ENCODE measurements at places on chromosomes 7 and 10.

DNA sequence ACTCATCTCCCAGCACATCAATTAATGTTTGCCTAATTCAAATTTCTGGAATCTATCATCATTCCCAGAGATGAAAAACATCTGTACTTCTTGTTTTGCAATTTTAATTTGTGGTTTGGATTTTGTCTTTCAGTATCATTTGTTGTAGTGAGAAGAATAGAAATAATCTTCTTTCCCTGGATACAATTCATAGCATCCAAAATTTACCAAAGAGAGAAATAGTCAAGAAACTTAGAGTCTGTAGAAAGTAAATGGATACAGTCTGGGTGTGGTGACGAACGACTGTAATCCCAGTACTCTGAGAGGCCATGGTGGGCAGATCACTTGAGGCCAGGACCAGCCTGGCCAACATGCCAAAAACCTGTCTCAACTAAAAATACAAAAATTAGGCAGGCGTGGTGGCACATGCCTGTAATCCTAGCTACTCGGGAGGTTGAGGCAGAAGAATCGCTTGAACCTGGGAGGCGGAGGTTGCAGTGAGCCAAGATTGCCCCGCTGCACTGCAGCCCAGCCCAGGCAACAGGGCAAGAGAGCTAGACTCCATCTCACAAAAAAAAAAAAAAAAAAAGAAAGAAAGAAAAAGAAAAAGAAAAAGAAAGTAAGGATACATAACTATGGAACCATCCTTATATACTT, 193.0 kb downstream of the RELN start:
- DNase-seq: no peak

GRCh38 chr10:113705344-113705652, 25.6 kb downstream of the CASP7 start:
- no peak for DNase-seq

GRCh38 chr7:137304624-137305235, 38.8 kb downstream of the PTN start:
- no peak for DNase-seq

DNA sequence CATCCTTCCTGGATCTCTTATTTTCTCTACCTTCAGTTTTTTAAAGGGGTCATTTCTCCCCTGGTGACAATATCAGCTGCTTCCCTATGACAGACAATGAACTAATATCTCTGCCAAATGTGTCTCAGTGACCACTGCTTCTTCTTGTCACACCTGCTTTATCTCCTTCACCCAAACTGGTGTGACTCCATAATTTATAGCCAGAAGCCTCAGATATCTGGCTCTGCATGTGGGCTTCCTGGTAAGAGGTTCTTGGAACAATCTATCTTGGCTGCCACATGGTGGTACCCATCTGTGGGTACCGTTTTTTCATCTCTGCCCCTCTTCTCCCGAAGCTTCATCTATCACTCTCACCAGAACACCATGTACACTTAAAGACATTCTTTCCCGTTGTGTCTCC, 37.0 kb downstream of the CPVL start:
- DNase-seq: no peak

GRCh38 chr7:2869981-2870380, 25.9 kb upstream of the GNA12 start:
- no peak for DNase-seq

DNA sequence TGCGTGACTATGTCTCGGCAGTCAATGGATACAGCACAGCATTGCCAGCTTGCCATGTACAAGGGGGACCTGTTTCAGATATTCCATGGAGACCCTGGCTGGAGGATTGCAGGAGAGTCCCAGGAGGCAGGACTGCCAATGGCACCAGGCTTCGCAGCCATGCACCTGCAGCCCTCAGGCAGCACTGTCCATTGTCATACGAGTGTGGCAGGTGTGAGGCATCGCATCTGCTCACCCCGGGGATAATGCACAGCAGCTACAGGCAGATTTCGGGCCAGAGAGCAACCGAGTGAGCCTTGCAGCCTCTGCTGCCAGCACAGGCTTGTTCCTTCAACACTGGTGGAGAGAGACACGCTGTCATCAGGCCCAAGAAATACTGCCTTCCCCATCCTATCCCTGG, 415.1 kb downstream of the PAXIP1 start:
- DNase-seq: no peak

- no peak for DNase-seq
Observed at GRCh38 chr7:135653340-135654080, 8.8 kb upstream of the STMP1 start.

DNA sequence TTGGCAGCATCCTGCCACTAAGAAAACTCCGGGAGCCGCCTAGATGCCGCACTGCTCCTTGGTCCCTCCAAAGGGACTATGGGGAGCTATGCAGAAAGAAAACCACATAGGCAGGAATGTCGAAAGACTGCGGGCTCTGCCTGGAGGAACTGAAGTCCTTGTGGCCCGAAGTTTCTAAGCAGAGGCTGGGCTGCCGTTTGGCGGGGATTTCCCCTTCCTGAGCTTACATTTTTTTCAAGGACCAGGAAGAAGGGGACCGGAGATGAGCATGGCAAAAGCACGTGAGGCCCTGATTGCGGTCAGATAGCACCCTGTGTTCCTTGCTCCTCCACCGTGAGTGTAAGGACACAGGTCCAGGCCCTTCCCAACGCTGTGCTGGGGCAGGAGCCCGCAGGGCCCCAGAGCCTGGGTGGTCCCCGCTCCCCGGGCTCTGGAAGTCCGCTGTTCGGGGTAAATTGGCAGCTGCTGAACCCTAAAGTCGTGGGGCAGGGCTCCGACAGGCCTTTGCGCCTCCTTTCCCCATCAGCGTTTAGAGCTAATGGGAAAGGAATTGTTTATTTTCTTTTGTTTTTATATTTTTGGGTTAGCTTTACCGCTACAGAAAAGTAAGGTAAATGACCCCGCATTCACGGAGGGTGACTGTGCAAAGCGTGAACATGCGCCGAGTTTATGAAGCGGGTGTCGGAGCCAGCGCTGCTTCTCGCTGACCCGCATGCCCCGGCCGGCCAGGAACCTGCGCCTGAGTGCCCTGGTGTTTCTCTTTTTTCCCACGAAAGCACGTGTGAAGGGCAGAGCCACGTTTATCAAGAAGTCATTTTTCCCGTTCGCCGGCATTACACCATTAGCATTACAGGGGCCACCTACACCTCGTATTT, 356.5 kb upstream of the ZNF32 start:
- no peak for DNase-seq

GRCh38 chr7:87435546-87435945, 39.9 kb downstream of the ABCB4 start:
- no peak for DNase-seq

DNA sequence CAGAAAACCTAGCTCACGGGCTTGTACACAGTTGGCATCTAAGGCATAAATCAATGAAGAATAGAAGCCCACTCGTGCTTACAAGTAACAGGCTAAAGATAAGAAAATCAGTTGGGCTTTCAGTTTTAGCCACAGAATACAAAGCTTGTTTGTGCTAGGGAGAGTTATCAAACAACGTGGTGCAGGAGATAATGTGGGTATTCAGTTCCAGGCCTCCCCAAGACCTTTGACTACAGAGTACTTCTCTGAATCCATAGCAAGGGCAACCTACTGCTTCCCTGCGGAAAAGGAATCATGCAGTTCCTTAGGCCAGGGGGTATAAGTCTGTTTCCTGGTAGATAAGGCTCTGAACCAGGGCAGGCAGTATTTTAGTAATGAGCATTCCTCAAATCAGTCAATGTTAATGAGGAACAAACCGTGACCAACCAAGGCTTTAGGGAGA, 219.5 kb upstream of the CSTF2T start:
- DNase-seq: no peak

DNA sequence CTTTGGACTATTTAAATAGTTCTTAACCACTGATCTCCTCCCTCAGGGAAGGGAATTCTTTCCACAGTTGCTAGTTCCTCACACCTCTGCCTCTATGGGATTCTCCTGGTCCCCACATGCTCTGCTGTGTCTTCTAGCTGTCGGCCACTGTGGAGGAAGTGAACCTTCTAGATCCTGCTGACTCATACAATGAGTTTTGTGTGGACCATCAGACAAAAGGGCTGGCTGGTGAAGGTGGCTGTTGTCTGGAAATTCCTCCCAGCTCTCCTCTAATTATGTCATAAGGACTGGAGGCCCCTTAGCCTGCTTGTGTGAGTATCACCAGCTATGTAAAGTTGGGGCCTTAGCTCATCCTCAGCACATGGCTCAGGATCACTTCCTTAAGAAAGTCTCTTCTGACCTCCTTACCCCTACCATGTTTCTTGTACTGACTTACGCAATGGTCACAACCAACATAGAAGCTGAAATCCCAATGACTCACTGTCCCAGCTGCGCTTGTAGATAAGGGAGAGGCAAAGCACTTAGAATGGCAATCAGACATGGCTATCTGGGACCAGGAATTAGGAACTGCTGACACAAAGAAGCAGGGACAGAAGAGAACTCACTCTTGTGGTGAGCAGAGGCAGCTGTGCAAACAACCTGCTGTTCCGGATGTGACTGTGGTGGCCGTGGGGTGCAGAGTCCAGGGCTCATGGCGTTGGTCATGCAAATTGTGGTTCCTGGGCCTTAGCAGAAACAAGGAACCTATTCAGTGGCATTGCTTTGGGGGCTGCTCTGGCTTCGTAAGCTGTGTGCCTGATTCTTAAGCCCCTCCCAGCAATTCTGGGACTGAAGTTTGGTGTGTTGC, 2.5 kb upstream of the MACC1 start:
- no peak for DNase-seq

DNA sequence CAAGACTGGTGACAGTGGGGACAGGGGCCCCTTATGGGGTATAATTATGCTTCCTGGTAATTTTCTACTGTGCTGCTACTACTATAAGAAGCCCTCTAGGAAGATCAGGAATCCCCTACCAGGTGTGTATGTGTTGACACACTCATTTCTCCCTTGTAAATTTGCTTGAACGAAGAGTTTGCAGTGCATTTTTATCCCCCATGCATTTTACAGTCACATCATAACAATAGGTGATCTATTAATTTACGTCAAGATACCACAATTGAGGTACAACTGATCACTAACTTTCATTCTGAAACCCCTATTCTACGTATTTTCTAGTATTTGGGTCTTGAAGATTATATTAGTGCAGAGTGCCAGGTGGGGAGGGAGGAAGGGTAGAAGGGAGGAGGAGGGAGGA, 252.2 kb downstream of the NSUN6 start:
- DNase-seq: no peak

- no peak for DNase-seq
Observed at GRCh38 chr7:17027143-17027788, 145.5 kb upstream of the AGR3 start.

- no peak for DNase-seq
Observed at GRCh38 chr10:72020914-72021809, 57.0 kb downstream of the CHST3 start.

GRCh38 chr7:18468795-18469194, 26.8 kb upstream of the HDAC9 start:
- no peak for DNase-seq

DNA sequence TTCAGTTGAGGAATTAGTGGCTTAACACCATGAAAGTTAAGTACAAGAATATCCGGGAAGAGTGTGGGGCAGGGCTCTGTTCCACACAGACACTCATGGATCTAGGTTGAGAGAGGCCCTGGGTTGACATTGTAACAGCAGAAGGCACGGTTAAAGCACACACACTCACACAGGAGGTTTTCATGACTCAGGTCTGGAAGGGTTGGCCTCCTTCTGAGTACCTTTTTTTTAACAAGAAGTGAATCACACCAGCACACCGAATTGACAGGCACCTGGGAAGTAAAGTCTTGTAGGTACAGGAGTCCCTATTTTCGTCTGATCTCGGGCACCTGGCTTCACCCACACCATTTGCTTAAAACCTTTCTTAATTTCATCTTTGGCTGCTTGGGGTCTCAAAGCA, 509.4 kb upstream of the ADARB2 start:
- no peak for DNase-seq

DNA sequence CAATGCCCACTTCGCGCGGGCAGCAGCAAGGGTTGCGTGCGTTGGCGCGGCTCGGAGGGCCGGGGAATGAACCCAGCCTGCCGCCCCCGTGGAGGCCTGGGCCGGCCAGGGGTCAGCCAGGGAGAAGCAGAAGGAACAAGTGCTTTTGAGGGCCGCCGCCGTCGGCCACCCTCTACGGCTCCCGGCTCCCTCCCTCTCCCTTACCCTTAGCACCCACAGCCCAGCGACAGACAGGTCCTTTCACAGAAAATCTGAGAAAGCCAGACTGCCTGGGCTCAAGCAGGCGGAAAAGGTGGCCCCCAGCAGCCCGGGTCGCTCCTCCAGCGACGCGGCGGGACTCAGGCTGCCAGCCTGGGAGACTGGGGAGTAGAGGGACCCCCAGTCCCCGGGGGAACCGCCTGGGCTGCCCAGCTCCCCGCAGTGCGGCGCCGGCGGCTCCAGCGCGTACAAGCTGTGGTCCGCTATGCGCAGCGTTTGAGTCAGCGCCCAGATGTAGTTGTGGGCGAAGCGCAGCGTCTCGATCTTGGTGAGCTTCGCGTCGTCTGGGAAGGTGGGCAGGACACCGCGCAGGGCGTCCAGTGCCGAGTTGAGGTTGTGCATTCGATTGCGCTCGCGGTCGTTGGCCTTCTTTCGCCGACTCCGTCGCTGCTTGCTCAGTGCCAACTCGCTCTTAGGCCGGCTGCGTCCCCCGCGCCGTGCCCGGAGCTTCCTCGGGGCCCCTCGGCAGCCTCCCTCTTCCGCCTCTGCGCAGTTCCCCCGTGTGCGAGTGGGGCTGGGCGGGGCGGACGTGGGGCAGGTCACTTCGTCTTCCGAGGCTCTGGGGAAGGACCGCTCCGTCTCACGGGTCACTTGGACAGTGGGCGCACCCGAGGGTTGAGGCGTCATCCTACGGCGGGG, 815 bp downstream of the NEUROG3 start:
- DNase-seq: peak; percentile 48

- no peak for DNase-seq
Observed at GRCh38 chr7:50815138-50815537, 32.4 kb upstream of the GRB10 start.

- no peak for DNase-seq
Observed at GRCh38 chr10:89062861-89063260, 72.3 kb downstream of the FAS start.

GRCh38 chr10:29921071-29921446, 138.3 kb downstream of the JCAD start:
- no peak for DNase-seq

- peak; percentile 38 for DNase-seq
Observed at GRCh38 chr10:68406111-68406814, 814 bp downstream of the RUFY2 start.

GRCh38 chr10:37947526-37947925, 28.9 kb downstream of the ZNF25 start:
- DNase-seq: no peak

DNA sequence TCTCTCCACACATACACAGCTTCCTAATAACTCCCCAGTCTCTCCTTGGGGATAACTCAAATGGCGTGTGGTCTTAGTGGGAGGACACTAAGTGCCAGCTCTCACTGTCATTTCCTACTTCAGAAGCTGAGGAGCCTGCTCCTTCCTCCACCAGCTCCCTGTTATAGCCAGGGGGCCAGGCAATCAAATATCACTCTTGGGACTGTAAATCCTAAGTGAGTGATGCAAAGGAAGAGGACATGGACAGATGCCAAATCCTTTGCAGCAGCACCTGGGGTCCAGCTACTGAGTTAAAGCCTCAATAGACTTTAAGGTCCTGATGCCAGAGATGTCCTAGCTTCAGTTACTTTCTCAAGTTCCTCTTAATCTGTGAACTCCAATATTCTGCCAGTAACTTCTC, 34.1 kb downstream of the SEM1 start:
- no peak for DNase-seq
